ENCODE measurements at places on chromosomes 16 and 17.

- DNase-seq = peak; percentile 16
Measured at GRCh38 chr17:35089586-35090296, 26.2 kb upstream of the RFFL start.

GRCh38 chr17:60652454-60653247, 25.0 kb upstream of the BCAS3 start:
- no peak for DNase-seq

DNA sequence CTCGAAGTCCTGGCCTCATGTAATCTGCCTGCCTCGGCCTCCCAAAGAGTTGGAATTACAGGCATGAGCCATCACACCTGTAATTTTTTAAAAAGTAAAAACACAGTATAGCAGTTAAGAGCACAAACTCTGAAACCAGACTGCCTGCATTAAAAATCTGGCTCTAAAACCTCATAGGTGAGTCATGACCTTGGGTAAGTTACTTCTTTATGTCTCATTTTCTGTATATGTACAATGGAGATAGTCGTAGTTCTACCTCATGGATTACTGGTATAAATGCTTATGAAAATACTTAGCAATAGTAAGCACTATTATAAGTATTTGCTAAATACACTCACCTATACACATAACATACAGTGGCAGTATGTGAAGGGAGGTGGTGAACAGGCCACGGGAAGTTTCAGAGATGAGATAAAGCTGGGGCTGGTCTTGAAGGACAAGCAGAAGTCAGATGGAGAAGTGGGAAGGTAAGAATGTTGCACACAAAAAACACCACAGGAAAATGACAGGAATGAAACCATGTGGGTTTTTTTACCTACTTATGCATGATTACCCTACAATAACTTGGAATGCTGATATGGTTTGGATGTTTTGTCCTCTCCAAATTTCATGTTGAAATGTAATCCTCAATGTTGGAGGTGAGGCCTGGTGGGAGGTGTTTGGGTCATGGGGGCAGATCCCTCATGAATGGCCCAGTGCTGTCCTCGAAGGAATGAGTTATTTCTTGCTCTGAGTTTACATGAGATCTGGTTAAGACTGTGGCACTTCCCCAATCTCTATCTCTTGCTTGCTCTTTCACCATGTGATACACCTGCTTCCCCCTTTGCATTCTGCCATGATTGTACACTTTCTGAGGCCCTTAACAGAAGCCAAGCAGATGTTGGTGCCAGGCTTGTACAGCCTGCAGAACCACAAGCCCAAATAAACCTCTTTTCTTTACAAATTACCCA, 33.9 kb downstream of the ZNF652 start:
- DNase-seq = no peak

- no peak for DNase-seq
Measured at GRCh38 chr16:27960619-27961295, 102.8 kb downstream of the GSG1L start.

DNA sequence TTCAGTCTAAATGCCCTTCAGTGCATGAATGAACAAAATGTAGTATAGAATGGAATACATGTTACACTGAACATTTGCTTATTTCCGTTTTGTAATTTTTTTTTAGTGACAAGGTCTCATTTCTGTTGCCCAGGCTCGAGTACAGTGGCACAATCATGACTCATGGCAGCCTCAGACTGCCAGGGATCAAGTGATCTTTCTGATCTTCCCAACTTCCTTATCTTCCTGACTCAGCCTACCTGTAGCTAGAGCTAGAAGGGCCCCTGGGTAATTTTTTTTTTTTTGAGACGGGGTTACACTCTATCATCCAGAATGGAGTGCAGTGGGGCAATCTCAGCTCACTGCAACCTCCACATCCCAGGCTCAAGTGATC, 7.3 kb upstream of the SLX4 start:
- no peak for DNase-seq

DNA sequence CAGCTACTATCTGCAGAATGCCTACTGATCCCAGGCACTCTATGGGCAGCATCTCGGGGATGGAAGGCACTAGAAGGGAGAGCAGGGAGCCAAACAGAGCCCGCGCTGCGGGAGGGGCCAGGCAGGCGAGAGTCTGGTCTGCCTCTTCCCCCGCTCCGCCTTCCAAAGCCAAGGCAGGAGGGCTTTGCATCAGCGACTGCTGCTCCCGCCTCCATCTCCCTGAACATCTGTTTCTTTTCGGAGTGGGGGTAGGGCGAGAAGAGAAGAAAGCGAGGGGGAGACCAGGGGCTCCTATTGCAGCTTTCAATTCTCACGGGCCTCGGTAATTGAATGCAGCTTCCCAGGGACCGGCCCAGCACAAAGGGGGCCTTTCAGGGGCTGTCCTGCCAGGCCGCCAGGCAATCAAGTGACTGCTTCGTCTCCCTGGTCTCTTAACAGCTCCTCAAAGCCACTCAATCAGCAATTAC, 31.4 kb upstream of the CDC42EP4 start:
- DNase-seq = no peak

- DNase-seq = no peak
Measured at GRCh38 chr17:82018152-82018988, 4.3 kb downstream of the CENPX start.

DNA sequence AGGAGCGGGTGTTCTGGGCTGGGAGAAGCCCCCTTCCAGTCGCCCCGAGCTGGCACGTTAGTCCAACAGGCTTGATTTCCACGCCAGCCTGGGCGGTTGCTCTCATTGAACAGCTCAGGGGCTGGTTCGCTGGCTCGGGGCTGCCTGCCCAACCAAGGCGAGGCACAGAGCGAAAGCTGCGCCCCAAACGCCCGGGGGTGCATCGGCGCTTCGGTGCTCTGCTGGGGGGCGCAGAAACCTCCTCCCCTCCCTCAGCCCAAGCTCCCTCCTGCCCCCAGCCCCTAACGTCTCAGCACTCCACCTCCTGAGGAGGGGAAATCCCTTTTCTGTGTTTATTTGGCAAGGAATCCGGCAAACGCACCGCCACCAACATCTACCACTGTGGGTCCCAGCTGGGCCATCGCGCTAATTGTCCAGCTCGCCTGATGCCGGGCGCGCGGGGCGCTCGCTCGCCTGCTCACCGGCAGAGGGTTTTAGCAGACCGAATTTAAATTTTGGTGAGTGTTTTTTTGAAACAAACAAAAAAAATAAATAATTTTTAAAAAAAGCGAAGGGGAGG, 29.5 kb upstream of the RBFOX1 start:
- peak; percentile 48 for DNase-seq

- DNase-seq = no peak
Measured at GRCh38 chr17:44881145-44881544, 18.1 kb downstream of the EFTUD2 start.

GRCh38 chr16:78844682-78845081, 745.2 kb downstream of the WWOX start:
- no peak for DNase-seq

DNA sequence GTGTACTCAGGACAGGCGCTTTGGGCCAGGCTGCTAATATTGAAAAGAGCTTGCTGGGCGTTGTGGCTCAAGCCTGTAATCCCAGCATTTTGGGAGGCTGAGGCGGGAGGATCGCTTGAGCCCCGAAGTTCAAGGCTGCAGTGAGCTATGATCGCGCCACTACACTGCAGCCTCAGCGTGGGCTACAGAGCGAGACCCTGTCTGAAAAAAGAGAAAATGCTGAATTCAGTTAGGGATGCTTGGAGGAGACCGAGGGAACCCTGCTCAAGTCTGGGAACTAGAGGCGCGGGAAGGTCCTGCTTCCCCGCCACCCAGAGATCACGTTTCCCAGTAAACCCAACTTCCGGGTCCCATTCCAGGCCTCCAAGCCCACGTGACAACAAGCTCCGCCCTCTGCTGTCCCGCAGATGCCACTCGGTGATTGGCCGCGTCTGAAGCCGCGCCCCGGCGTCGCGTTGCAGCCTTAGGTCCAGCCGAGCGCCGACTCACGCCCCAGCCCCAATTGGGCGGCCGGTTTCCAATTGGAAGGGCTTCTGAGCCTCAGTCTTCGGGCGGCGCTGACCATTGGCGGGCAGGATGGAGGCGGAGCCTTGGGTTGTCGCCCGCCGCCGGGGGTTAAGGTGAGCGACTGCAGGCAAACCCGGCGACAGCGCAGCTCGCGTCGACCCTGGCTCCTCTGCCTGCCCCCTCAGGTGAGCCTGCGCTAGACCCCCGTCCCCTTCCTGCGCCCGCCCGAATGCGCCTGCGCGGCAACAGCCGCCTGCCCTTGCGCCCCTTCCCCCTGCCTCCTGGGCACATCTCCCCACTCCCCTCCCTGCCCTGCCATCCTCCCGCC, at the start of gene PHKG2:
TSS of gene PHKG2 (plus strand) at position 627 of the 835 bp plus-strand sequence. CDS start 396 bp downstream, outside the sequence.
- peak; percentile 99 for DNase-seq

GRCh38 chr16:13829697-13830299, 90.2 kb upstream of the ERCC4 start:
- DNase-seq = no peak

DNA sequence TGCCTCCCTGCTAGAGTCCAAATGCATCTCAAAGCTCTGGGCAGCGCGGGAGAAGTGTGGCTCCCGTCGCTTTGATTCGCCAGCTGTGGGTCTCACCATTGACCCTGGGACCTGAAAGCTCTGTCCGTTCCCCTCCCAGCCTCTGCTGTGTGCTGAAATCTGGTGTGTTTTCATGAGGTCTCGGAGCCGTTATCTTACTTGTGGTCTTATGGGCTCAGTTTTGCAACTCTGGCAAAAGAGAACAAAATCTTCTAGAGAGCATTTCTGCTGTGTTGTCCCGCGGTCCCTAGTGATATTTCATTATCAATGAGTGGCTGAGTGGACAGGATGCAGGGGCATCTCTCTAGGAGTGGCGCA, 13.3 kb downstream of the CRISPLD2 start:
- DNase-seq = no peak

DNA sequence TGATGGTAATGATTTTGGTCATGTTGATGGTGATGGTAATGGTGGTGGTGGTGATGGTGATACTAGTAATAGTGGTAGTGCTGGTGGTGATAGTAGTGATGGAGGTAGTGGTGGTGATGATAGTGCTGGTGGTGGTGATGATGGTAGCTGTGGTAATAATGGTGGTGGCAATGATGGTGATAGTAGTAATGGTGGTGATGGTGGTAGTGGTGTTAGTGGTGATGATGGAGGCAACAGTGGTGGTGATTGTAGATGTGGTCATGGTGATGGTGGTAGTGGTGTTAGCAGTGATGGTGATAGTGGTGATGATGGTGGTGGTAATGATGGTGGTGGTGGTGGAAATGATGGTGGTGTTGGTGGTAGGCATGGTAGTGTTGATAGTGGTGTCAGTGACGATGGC, 127.0 kb upstream of the RPL38 start:
- no peak for DNase-seq

All from cerebellar cortex (tissue), 1 donor.